Activated CD4-positive, CD25-positive, alpha-beta regulatory T cell (primary cell): ENCODE measurements at places on chromosomes 13 and 19.

- no peak for DNase-seq
Observed at GRCh38 chr13:70407486-70407885, 299.2 kb upstream of the KLHL1 start.

DNA sequence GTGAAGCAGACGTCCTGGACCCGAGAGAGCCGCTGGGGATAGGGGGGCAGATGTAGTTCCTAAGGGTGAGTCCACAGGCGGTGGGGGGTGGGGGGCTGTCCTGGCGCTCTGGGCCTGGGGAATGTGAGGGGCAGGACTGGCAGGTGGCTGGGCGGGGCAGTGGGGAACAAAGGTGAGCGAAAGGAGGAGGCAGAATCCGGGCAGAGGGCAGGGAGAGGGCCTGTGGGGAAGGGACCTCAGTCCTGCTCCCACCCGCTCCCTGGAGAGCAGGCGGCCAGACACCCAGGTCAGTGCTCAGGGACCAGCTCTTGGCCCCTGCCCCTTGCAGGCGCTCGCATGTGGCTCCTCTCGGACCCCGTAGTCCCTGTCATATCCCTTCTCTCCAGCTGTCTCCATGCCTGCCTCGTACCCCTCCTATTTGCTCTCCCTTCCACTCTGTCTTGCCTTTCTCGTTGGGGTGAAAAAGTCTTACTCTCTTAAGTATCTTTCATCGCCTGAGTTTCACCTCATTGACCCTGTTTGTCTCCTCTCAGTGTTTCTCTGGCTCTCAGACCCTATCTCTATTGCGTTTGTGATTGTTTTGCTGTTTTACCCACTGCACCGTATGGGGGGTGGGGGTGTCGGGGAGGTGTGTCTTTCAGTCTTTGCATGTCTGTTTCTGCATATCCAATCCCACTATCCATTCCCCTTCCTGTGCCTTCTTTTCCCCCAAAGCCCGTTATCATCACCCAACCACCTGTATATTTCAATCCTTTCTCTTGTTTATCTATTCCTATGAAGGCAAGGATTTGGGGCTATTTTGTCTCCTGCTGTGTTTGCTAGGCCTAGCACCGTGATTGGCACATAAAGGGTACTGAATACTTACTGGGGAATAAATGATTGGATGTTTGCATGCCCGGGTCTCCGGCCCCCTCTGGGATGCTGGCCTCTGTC lies 5.8 kb downstream of the SPHK2 start:
- no peak for DNase-seq

DNA sequence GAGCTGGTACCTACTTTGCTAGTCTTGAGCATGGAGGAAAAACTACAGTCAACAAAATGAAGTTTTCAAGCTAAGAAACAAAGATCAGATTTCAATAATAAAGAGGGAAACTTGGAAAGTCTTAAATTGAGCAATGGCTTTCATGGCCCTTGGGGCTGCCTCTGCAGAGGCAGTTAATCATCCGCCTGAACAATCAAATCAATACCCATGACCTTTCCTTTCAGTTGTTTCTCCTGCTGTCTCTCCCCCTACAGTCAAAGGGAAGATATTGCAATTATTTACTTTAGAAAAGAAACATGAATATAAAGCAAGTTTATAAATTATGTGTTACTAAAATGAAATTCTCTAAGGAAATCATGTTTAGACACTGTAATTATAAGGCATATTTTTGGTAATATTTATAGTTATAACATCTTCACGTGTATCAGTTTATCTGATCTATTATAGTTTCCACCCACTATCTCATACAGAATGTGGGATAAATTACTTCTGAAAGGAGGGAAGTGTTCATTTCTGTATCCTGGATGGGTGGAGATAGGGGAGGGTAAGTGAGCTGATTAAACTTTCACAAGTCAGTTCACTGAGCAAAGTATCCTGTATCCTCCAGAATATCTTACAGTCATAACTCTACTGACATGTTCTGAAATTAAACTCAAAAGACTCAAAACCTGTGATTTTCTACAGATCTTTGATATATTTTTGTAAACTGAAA lies 72.4 kb upstream of the TSC22D1 start:
- DNase-seq, result no peak

DNA sequence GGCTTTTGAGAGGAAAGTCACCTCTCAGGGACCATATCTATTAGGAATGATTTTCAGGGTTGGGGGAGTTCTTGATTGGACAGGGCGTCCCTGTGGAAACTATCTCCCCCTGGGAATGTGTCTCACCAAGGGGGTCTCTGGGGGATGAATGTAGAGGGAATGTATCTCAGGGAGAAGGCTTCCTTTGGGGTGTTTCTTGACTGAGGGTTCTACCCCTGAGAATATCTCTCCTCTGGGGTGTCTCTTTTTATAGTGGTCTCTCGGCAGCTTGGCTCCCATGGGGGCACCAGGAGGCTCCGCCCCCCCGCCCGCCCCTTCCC lies 1.0 kb downstream of the RTBDN start:
- DNase-seq, result no peak

GRCh38 chr19:20926796-20927195 lies 3.7 kb downstream of the ZNF85 start:
- no peak for DNase-seq

DNA sequence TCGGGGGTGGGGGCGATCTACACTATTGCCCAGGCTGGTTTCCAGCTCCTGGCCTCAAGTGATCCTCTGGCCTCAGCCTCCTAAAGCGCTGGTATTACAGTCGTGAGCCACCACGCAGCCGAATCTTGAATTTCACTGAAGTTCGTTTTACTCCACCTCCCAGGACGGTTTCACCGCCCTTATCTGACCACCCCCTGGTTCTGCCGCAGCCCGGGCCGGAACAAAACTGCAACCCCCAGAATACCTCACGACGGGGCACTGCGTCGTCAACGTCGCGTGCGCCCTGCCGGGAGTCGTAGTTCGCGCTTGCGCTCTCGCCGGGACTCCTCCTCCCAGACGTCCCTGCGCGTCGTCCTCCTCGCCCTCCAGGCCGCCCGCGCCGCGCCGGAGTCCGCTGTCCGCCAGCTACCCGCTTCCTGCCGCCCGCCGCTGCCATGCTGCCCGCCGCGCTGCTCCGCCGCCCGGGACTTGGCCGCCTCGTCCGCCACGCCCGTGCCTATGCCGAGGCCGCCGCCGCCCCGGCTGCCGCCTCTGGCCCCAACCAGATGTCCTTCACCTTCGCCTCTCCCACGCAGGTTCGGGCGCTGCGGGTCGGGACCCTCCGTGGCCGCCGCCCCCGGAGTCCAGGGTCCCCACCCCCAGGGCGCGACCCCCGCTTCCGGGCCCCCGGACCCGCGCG lies at the start of gene ATP5F1D:
TSS of gene ATP5F1D (plus strand) at position 335 of the 679 bp plus-strand sequence. CDS start at position 435, 100 bp downstream.
- peak; percentile 82 for DNase-seq

- DNase-seq, result no peak
Observed at GRCh38 chr19:55115446-55116065, 1.9 kb downstream of the PPP1R12C start.
